ENCODE measurements at places on chromosomes 3 and 15.

DNA sequence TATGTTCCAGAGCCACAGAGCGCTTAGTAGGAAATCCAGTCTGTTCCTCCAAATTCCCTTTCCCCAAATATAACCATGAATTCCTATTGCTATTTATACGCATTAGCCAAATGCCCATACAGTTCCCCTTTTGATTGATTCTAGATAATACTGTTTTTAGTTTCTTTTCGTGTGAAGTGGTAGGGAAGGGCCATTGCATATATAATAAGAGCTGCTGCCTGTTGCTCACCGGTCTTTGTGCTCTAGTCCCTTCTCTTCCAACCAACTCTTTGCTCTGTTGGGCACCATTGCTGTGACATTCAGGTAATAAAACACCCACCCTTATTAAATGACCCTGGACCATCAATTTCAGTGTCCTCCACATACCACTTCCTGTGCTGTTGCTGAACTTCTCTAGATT lies 379.9 kb upstream of the KCNMB2 start:
- no peak for DNase-seq

- no peak for DNase-seq
Measured at GRCh38 chr15:92146511-92147150, 247.1 kb upstream of the ST8SIA2 start.

- DNase-seq: no peak
Measured at GRCh38 chr3:67030785-67031740, 33.0 kb downstream of the KBTBD8 start.

- no peak for DNase-seq
Measured at GRCh38 chr3:57497904-57498303, 46.2 kb downstream of the DNAH12 start.

GRCh38 chr3:168467115-168467714 lies 371.5 kb upstream of the GOLIM4 start:
- DNase-seq: no peak

DNA sequence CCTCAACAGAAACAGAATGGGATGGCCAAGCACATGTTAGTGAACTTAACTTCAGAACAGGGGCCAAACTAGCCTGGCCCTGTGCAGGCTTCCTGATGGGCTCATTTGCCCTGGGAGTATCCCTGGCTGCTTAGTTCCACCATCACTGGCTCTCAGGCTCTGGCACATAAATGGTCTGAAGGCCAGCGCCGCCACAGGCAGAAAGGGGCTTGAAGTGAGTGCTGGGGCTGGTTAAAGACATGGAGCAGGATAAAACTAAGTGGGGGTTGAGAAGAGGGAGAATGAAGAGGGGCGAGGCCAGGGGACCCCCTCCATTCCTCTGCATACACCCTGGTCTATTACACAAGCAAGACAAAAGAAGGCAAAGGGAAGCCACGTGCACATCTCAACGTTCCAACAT lies 12.2 kb downstream of the SLCO2A1 start:
- no peak for DNase-seq

- DNase-seq: no peak
Measured at GRCh38 chr3:8215821-8216220, 285.8 kb upstream of the LMCD1 start.

- DNase-seq: no peak
Measured at GRCh38 chr3:182585532-182586150, 207.7 kb upstream of the ATP11B start.

DNA sequence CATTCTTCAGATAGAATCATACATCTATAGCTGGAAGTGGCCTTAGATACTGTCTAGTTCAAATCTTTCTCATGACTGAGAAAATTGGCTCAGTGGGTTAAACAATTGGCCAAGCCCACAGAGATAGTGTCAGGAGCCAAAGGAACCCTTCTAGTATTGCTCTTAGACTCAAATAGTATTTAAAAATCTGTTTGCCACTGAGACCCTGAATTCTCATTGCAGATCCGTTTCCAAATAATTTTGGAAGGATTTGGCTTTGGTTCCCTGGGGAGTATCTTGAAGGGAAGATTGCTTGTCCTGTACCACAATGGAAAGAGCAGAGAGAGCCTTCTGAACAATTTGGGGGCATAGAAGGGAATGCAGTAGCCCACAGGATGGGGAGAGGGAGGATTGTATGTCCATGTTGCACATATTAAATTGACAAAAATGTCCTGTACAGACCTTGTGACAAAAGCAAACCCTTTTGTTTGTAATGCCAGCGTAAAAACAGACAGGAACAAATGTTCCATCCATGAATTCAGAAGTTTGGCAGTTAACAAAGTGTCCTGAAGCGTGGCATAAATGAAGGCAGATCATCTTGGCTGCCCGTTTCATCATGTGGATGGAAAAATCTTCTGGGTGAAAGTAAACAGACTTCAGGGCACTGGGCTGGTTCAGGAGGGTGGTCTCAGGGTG lies 156.4 kb upstream of the RASGRP1 start:
- DNase-seq: no peak

Data from stimulated activated CD8-positive, alpha-beta memory T cell treated with anti-CD3 and anti-CD28 coated beads, Interleukin-7, amount 100 ng/mL, for 4 hours (primary cell).